ENCODE measurements at places on chromosomes 12 and 14. TPM values are rescaled to one million over a fixed set of nuclear protein-coding genes. Genes with fewer than 3 reads are reported as not detected.

ZBTB25 gene
- total RNA-seq, result 14.9 TPM

GRCh38 chr12:125552295-125552694, 487.1 kb downstream of the AACS start:
- no peaks in the 10 kb centered on the region for H3K36me3 ChIP-seq
- H3K27ac ChIP-seq, result no peak overlapping the region
- H3K4me3 ChIP-seq, result no peak overlapping the region

PIP4P1 gene
- 37.7 TPM for total RNA-seq

GRCh38 chr12:4939418-4940023, 29.8 kb downstream of the KCNA1 start:
- H3K27me3 ChIP-seq, result peaks cover 8% of the 10 kb centered on the region
- H3K4me3 ChIP-seq, result no peak overlapping the region
- H3K4me1 ChIP-seq, result no peaks in the 10 kb centered on the region
- no peaks in the 10 kb centered on the region for H3K36me3 ChIP-seq
- no peak overlapping the region for H3K27ac ChIP-seq

DNA sequence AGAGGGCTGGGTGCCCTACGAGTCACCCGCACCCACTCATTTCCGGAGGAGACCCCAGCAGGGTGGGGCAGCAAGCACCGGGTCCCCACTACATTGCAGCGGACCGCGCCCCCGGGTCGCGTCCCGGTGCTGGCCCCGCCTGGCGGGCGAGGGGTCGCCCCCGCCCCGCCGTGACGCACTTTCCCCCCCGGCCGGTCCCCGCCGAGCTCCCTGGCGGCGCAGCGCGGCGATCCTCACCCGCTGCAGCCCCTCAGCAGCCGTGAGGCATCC, 106.1 kb downstream of the PRICKLE1 start:
- peaks cover 40% of the 10 kb centered on the region for H3K4me1 ChIP-seq
- DNase-seq, result peak; percentile 46
- H3K27ac ChIP-seq, result peak overlapping the region; percentile 86
- H3K27me3 ChIP-seq, result no peaks in the 10 kb centered on the region
- no peaks in the 10 kb centered on the region for H3K36me3 ChIP-seq

- H3K27me3 ChIP-seq, result no peaks in the 10 kb centered on the region
- no peak for DNase-seq
- peak overlapping the region; percentile 22 for H3K27ac ChIP-seq
- no peaks in the 10 kb centered on the region for H3K36me3 ChIP-seq
Observed at GRCh38 chr14:95291859-95292542, 27.7 kb downstream of the CLMN start.

GRCh38 chr12:50057000-50057841, at the start of gene ASIC1:
Gene ASIC1 (plus strand): TSS chr12:50057596. CDS start chr12:50058767, 1,171 bp downstream.
- H3K4me3 ChIP-seq, result peak within 1 kb of the TSS; percentile 64
- no peak within 1 kb of the TSS for H3K27ac ChIP-seq
- peaks cover 17% of the 10 kb centered on the region for H3K4me1 ChIP-seq

DNA sequence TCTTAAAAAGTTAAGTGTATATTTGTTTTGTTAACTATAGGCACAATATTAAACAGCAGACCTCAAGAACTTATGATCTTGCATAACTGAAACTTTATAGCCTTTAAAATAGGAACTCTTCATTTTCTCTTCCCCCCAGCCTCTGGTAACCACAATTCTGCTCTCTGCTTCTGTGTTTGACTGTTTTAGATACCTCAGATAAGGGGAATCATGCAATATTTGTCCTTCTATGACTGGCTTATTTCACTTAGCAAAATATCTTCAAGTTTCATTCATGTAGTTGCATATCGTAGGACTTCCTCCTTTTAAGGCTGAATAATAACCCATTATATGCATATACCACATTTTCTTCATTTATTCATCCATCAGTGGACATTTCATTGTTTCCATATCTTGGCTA, 131.3 kb downstream of the PTPRO start:
- DNase-seq, result no peak
- no peaks in the 10 kb centered on the region for H3K4me1 ChIP-seq
- H3K27me3 ChIP-seq, result no peaks in the 10 kb centered on the region
- H3K4me3 ChIP-seq, result no peak overlapping the region
- no peaks in the 10 kb centered on the region for H3K36me3 ChIP-seq

DNA sequence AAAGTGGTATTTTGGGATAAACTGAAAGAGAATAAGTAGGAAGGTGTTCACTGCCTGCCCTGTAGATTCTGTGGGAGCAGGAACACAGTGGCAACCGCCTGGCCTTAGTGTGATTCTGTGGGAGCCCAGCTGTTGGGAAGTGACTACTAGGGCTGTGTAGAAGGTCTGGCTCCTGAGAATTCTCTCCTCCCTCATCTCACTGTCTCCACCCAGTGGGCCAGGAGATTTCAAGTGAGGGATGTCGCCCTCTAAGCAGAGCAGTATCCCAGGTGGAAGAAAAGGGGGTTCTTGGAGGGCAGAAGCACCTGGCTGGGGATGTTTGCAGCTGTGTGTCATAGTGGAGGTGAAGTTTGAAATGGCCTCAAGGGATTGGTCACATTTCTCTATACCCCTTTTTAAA, 113.7 kb downstream of the TBC1D30 start:
- no peak overlapping the region for H3K4me3 ChIP-seq
- H3K4me1 ChIP-seq, result no peaks in the 10 kb centered on the region
- no peak for DNase-seq
- no peaks in the 10 kb centered on the region for H3K36me3 ChIP-seq

DNA sequence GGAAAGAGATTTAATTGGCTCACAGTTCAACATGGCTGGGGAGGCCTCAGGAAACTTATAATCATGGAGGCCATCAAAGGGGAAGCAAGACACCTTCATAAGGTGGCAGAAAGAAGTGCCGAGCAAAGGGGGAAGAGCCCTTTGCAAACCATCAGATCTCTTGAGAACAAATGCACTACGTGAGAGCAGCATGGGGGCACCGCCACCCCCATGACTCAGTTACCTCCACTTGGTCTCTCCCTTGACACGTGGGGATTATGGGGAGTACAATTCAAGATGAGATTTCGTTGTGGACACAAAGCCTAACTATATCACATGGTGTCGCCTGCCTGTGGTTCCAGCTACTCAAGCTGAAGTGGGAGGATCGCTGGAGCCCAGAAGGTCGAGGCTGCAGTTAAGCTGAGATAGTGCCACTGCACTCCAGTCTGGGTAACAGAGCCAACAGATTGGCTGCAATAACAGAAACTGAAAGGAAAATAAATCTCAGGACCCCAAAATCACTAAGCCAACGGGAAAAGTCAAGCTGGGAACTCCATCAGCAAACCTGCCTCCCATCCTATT, 10.0 kb upstream of the CDCA4 start:
- H3K4me3 ChIP-seq, result no peak overlapping the region
- peaks cover 9% of the 10 kb centered on the region for H3K4me1 ChIP-seq

RTN1 gene
- total RNA-seq, result 18.2 TPM

LRTM2 gene
- not detected for total RNA-seq

ASB2 gene
- 2.4 TPM for total RNA-seq

DNA sequence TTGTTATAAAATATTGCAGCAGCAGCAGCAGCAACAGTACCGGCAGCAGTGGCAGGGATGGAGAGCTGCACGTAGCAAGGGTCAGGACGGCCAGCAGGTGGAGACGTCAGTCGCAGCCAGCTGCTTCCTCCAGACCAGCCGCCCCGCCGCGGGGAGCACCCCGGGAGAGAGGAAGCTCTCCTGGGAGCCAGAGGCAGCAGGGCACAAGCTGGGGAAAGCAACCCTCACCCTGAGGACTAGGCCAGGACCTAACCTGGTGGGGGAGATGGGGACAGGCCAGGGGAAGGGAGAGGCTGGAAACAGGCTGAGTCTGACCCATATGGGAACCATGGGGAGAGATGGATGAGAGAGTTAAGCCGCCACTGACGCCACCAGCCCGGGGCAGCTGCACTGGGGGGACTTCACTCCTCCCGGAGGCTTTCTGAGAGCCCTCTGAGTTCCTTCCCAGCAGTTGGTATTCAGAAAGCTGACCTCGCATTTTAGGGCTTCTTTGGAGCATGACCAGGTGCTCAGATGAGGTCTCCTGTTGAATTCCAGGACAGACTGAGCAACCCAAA, 56.3 kb downstream of the SPTB start:
- H3K4me3 ChIP-seq, result no peak overlapping the region
- H3K27me3 ChIP-seq, result peaks cover 4% of the 10 kb centered on the region
- peaks cover 5% of the 10 kb centered on the region for H3K4me1 ChIP-seq
- peak; percentile 87 for DNase-seq
- H3K27ac ChIP-seq, result no peak overlapping the region
- H3K36me3 ChIP-seq, result no peaks in the 10 kb centered on the region

GRCh38 chr12:75481774-75482173, 1.2 kb downstream of the GLIPR1 start:
- peak overlapping the region; percentile 48 for H3K4me3 ChIP-seq
- H3K36me3 ChIP-seq, result no peaks in the 10 kb centered on the region
- DNase-seq, result no peak
- H3K27ac ChIP-seq, result peak overlapping the region; percentile 82
